ENCODE measurements at places on chromosomes 12 and 14. TPM values are rescaled to one million over a fixed set of nuclear protein-coding genes. Genes with fewer than 3 reads are reported as not detected.

EXOC5 gene
- 42.2 TPM for total RNA-seq

DNA sequence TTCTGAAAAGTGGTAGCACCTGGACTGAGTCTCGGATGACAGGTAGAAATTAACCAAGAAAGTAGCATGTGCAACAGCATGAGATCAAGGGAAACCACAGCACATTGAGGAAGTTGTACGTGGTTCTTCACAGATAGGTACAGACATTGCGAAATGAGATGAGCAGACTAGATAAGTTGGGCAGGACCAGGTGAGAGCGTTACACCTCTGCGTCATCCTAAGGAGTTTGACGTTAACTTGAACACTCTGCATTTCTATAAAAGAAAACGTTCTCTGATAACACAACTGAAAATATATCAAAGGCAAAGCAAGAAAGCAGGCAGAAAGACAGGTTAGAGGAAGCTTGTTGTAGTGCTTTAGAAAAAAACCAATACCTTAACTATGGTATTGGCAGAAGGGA lies 98.5 kb upstream of the RASSF8 start:
- DNase-seq, result no peak

KCNA5 gene
- total RNA-seq, result not detected

DNA sequence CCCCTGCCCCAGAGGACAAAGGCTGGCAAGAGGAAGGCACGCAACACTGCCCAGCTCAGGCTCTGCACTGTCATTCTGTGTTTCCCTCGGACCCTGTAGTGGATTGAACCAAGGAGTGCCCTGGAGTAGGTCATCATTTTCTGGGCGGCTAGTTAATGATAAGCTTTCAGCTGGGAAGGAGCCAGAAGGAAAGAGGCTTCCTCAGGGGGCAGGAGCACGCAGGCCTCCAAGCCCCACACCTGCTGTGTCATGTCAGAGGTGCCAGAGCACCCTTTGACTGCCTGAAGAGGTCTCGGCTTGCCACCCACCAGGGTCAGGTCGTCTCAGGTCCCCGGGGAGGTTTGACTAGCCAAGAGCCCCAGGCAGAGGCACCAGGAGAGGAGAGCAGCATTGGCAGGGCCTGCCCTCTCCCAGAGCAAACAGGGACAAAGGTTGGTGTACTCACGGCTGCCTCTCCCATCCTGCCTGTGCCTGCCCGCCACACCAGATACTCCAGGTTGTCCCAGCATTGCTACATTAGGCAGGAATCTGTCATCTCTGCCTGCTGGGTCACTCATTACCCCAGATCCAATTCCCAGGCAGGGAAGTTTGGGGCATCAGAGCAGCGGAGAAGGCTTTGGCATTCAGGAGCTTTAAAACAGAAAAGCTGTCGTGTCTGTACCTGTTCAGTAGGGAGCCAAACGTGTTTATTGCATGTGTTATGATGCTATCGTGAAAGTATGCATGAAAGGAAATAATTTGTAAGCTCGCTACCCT lies 33.5 kb upstream of the ATP2A2 start:
- DNase-seq, result no peak

- peak; percentile 6 for DNase-seq
These were observed 463.3 kb upstream of the FOXG1 start for GRCh38 chr14:28303248-28303647.

ARHGEF40 gene
- total RNA-seq, result 18.8 TPM

DNA sequence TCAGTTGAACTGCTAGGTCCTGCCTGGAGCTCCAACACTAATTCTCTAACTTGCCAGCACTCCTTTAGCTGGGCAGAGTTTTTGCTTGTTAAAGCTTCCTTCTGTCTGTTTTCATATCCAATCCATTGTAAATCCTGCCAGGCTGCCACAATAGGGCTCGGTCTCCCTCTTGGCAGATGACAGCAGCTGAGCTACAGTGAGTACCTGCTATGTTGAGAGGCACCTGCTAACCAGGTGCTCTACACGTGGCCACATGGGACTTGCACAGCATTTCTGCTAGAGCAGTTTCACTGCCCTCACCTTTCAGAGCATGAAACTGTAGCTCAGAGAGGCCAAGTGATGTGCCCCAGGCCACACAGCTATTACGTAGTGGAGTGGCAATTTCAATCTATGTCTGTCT lies 106.6 kb upstream of the NOS1 start:
- no peak for DNase-seq

GRCh38 chr12:1828856-1829255 lies 8.5 kb downstream of the LRTM2 start:
- DNase-seq, result peak; percentile 42

PEX5 gene
- total RNA-seq, result 20.5 TPM

- DNase-seq, result no peak
These were observed 481.6 kb downstream of the DIO2 start for GRCh38 chr14:79729731-79730130.

GRCh38 chr14:100587763-100588411 lies 670 bp upstream of the BEGAIN start:
- DNase-seq, result no peak

DNA sequence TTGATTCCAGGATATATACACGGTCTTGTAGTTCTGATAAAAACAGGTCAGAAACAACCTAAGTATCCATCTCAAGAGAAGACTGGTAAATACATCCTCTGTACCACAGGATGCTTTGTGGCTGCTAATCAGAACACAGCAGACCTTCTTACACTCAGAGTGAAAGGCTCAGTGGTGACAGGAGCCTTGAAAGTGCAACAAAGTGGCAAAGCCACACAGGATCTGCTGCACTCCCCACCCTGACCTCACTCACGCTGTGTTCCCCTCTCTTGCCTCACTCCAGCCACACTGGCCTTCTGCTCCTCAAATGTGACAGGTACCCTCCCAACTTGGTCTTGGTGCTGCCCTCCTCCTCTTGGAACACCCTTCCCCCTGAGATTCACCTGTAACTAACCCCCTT lies 98.1 kb upstream of the GRIP1 start:
- DNase-seq, result no peak

ATL1 gene
- 0.70 TPM for total RNA-seq

GRCh38 chr14:100679707-100680438 lies 46.8 kb upstream of the DLK1 start:
- no peak for DNase-seq

GRCh38 chr12:24038211-24038997 lies 88.9 kb upstream of the SOX5 start:
- no peak for DNase-seq

DNA sequence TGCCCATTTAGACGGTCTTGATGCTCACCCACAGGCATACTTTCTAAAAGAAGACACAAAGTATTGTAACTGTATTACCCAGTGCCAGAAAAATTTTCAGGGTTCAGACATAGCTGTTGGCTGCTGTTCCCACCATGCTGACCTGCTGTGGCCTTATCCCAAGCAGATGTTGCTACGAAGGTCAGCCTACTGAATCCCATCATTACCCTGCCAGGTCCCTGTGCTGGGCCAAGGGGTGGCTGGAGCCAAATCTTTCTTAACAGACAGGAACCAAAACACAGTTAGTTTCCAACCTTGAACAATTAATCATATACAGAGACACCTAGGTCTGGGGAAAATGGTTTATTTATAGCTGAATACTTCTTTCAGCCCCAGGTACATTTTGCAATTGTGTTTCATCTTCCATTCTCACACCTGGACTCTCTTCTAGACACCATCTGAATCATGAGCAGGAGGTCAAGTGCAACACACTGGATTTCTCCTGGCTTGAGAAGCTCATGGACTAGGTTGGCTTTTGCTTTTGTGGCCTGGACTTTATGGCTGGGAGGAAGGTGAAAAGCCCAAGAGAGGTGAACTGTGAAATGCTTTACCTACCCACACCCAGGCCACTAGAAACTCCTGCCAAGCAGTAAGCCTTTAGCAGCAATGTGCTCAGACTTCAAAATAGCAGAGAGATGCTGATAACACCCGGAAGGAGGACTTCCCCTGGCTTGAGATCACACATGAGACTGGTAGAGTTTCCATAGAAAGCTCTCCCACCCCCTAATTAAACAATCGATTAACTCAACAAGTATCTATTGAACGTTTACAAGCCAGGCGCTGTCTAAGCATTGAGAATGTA lies 150.1 kb downstream of the SUDS3 start:
- DNase-seq, result no peak

DNA sequence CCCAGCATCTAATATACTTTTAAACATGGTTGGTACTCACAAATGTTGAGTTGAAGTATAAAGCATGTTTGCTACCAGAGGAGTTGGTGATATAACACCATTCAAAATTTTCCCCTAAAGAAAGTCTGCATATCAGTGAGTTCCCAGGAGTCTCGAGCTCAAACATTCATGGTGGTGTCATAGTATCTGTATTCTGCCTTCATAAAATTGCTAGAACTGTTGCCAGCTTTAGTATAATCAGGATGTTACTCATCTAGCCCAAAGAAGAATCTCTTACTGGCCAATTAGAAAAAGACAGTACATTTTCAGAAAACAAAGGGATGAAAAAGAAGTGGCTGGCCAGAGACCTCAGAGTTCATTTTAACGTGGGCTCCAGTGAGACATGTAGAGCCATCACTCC lies 374.7 kb downstream of the KCNH5 start:
- peak; percentile 71 for DNase-seq

DNA sequence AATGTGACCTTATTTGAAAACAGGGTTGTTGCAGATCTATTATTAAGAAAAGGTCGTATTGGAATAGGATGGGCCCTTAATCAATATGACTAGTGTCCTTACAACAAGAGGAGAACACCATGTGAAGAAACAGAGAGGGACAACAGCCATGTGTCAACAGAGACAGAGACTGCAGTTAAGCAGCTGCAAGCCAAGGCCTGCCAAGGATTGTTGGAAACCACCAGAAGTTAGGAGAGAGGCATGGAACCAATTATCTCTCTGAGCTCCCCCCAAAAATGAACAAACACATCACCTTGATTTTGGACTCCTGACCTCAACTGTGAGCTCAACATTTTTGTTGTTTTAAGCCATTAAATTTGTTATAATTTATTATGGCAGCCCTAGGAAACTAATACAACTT lies 214.6 kb upstream of the PRKD1 start:
- no peak for DNase-seq

GRCh38 chr12:64800640-64801039 lies 23.8 kb upstream of the TBC1D30 start:
- DNase-seq, result no peak

GRCh38 chr14:60723116-60723906 lies 840 bp downstream of the SIX4 start:
- peak; percentile 47 for DNase-seq

KRT74 gene
- total RNA-seq, result not detected

DNA sequence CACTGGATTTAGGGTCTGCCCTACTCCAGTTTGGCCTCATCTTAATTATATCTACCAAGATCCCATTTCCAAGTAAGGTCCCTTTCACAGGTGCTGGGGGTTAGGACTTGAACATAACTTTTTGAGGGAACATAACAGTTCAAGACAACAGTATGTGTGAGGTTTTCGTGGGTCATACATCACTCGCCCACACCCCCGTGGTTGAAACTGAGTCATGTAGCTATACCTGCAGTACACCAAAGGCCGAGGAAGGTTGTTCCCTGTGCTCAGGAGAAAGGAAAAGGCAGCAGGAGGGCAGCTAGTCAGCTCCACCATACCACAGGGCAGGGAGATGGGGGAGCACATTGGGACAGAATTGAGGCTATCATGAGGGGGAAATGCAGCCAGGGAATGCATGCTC lies 167.0 kb downstream of the PPM1H start:
- DNase-seq, result no peak

DNA sequence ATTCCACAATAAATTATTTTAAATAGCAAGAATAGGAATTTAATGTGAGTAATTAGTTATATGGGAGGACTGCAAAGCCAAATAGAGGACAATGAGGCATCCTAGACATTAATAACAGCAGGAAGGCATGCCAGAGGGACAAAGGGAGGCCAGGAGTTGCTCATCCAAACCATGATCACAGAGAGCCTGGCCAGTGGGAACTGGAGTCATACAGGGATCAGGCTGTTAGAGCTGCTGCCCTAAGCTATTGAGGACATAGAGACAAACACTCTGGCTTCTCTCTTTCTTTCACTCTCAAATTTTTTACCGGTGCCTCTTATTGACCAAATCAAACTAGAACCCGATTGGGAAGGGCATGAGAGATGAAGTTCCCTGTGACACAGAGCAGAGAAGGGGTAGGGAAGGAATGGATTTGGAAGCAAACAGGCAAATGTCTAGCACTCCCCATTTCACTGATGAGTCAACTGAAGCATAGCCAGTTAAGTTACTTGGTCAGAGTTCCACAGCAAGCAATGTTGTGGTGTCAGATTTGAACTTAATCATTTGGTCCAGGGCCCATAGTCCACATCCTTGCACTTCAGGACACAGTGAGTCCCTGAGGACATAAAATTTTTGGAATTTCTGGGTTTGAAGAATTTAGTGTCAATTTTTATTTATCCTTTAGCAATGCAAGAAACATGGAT lies 17.9 kb upstream of the CFAP54 start:
- peak; percentile 44 for DNase-seq

DNA sequence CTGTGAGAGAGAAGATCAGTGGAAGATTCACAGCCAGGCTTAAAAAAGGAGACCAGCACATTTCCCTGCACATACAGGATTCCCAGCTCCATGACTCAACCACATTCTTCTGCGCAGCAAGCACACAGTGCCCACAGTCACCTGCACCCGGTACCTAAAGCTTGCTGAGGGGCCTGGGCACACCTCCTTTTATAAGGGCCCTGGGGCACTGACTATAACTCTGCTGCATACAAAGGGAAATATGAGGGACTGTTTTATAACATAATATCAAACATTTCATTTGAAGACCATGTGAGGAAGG lies 322.9 kb downstream of the DAD1 start:
- DNase-seq, result no peak

GRCh38 chr12:97681612-97682504 lies 219.3 kb downstream of the RMST start:
- no peak for DNase-seq

LRTM2 gene
- not detected for total RNA-seq

All from HT1080 (cell line).